Stimulated activated CD8-positive, alpha-beta memory T cell treated with anti-CD3 and anti-CD28 coated beads, Interleukin-15, amount 100 ng/mL, for 48 hours (primary cell): ENCODE measurements at places on chromosomes 1 and 21.

- DNase-seq: no peak
These were observed 52.1 kb downstream of the DHRS3 start for GRCh38 chr1:12565966-12566352.

DNA sequence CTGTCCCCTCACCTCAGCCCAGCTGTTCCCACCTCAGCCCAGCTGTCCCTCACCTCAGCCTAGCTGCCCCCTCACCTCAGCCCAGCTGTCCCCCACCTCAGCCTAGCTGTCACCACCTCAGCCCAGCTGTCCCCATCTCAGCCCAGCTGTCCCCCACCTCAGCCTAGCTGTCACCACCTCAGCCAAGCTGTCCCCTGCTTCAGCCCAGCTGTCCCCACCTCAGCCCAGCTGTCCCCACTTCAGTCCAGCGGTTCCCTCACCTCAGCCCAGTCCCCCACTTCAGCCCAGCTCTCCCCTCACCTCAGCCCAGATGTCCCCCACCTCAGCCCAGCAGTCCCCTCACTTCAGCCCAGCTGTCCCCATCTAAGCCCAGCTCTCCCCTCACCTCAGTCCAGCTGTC, 88.4 kb upstream of the CSF3R start:
- DNase-seq: no peak

DNA sequence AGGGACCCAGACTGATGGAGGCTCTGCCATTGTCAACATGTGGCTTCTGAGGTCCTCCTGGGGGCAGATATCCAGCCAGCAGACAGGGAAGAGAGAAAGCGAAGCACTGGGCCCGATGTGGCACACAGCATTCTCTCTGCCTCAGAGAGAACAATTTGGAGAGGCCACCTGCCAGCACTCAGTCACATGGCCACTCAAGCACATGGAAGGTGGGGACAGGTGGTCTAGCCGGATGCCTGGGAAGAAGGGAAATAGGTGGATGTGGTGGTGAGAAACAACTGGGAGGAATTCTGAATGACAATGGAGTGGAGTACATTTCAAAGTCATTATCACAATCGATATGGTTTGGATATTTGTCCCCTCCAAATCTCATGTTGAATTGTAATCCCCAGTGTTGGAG, 109.0 kb downstream of the UBE2U start:
- no peak for DNase-seq

GRCh38 chr1:182527680-182528079, 61.4 kb downstream of the RNASEL start:
- DNase-seq: no peak

GRCh38 chr1:93976291-93976690, 67.1 kb upstream of the GCLM start:
- no peak for DNase-seq

DNA sequence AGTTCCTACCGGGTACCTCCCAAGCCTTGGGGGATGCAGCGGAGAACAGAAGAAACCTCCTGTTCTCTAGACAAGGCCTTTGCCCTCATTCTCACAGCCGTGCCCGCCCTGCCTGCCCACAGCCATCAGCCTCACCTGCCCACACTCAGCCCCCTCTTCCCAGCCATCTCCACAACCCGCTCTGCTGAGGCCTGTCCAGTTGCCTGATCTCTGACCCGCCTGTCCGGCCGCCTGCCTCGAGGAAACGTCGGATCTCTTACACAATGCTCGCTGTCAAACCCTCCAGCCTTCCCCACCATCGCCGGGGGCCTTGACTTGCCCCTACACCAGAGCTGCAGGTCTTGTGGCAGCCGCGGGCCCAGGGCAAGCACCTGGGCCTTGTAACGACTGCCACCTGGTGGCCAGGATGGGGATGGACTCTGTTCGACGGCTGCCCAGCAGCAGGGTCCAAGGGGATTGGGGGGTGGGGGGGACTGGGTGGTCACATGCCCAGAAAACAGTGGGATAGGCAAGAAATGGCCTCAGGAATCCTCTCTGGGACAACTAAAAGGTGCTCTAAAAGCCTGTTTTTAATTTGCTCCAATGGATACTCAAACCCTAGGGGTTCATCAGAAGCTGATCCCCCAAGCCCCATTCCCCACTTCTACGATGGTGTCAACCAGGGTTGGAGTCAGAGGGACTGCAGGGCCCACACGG, 31.0 kb downstream of the SLC45A1 start:
- peak; percentile 20 for DNase-seq

DNA sequence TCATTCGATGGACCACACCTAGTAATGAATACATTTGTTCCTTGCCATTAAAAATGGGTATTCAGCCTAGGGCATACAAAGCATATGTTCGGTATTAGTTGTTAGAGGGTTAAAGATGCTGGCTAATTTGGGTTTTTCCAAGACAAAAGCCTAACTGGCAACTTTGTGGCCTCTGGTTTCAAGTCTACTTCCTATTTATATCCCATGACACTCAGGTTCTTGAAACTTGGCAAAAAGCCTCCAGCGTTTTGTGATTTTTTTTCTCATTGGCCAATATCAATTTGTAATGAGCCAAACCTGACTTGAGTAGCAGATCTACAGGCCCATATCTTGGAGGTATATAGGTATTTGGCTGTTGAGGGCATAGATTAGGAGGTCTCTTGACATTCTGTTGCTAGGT, 75.3 kb downstream of the C1orf21 start:
- DNase-seq: no peak

GRCh38 chr1:2587860-2588571, 1.4 kb downstream of the PRXL2B start:
- DNase-seq: no peak

DNA sequence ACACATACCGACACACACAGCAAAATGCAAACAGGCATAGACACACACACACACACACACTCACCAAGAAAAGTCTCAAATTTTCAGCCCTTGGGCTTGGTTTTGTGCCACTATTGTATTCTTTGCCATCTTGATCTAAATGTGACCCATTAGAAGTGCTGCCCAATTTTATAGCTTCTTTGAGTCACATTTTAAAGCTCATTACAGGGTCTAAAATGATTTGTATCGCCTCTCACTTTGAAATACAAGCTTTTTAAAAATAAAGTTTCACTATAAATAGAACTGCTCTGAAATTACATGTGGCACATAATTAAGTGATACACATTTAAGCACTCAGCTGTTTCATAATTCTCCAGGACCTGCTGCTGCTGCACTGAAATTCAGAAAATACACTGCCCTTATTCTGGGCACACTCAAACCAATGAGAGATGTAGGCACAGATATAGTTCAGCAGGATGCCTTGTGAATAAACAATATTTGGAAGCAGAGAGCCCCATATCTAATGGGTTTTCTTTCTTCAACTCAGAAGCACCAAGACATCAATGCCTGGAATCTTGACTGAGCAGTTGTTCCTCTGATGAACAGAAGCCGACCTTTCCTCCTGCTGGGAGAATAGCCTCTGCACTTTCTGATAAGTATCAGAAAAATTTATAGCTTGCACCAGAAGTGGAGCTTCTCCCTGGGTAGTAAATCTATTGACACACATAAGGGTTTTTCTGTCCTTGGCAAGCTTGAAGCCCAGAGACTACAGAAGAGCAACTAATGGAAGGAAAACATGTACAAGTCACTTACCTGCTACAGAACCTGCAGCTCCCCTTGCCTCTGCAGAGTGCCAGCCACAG, 37.0 kb upstream of the PLPPR4 start:
- no peak for DNase-seq

DNA sequence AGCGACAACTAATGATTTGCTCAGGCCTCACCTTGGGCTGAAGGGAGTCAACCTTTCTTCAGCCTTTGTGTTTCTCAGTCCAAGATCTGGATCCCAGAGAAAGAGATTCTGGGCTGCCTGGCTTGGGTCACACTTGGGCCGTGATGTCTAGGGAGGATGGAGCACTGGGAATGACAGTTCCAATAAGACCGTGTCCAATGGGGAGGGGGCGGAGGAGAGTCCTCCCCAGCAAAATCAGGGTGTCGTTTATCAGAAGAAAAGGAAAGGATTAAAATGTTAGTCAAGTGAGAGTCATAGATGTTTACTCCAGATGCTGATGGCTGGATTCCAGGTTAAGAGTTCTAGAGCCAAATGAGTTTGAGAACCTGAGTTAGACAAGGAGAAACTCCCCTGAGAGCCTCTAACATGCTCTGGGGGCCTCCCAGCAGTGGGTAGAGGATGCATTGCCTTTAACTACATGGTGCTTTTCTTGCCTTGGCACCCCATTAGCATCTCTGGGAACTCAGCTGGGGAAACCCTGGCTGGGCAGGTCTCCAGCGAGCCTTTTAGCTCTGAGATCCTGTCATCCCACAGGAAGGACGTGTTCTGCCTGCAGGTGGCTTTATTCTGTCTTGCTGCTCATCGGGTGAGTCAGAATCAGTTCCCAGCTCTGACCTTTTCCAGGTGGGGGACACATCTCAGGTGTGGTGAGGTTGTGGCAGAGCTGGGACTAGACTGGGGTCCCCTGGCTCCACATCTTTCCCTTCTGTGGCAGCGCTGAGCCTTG, 22.2 kb downstream of the NIPAL3 start:
- DNase-seq: no peak

- no peak for DNase-seq
These were observed 28.7 kb downstream of the PSMB4 start for GRCh38 chr1:151428068-151428467.

GRCh38 chr1:117110774-117111173, 10.8 kb downstream of the TRIM45 start:
- no peak for DNase-seq

- DNase-seq: no peak
These were observed 1.6 kb upstream of the TAS1R2 start for GRCh38 chr1:18861082-18861481.
